ENCODE measurements at places on chromosomes 1 and 21.

DNA sequence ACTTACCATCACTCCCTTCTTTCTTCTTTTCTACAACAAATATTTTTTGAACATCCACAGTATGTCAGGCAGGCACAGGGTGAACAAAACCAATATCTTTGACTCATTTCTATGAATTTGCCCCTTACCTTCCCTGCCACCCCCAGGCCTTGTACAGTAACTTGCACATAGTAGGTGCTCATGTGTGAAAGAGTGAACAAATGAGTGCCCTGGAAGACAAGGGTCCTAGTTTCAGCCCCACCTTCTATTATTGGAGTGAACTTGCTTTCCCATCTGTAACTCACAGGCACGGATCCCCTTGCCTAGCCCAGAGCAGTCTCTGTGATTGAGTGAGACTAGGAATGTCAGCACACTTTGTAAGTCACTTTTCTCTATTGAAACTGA lies 12.8 kb downstream of the ZDHHC18 start:
- DNase-seq: no peak

DNA sequence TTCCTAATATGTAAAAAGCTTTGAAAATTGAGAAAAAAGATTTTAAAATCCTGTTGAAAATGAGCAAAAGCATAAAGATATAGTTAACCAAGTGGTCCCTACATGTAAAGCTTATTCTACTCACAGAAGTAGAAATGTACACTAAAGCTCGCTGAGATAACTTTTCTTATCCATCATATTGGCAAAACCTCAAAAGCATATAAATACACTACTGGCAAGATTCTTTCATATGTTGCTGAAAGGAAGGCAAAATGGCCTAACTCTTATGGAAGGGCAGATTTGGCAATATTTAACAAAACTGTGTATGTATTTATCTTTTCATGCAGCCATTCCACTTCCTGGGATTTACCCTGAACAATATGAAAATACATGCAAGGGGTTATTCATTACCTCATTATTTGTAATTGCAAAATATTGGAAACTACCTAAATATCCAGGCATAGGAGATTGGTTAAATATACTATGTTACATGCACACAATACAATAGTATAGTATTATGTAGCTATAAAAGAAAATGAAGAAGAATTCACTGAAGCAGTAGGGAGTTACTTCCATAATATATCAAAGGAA lies 43.2 kb upstream of the LYPLAL1 start:
- no peak for DNase-seq

DNA sequence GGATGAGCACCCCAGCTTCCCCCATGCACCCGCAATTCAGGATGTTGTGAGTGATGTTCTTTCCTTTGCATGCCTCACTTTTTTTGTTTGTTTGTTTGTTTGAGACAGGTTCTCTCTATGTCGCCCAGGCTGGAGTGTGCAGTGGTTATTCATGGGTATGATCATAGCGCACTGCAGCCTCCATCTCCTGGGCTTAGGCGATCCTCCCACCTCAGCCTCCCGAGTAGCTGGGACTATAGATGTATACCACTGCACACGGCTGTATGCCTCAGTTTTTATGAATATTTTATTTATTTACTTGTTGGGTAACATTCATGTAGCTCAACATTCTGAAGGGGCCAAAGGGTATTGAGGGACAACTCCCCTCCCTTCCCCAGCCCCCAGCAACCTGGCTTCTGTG lies 54.8 kb downstream of the H3-3A start:
- no peak for DNase-seq

GRCh38 chr1:170675865-170676264 lies 11.9 kb downstream of the PRRX1 start:
- no peak for DNase-seq

- DNase-seq: no peak
These were observed 274.9 kb downstream of the FOXD2 start for GRCh38 chr1:47712596-47713299.

GRCh38 chr1:203696673-203697072 lies 68.3 kb upstream of the LAX1 start:
- no peak for DNase-seq

DNA sequence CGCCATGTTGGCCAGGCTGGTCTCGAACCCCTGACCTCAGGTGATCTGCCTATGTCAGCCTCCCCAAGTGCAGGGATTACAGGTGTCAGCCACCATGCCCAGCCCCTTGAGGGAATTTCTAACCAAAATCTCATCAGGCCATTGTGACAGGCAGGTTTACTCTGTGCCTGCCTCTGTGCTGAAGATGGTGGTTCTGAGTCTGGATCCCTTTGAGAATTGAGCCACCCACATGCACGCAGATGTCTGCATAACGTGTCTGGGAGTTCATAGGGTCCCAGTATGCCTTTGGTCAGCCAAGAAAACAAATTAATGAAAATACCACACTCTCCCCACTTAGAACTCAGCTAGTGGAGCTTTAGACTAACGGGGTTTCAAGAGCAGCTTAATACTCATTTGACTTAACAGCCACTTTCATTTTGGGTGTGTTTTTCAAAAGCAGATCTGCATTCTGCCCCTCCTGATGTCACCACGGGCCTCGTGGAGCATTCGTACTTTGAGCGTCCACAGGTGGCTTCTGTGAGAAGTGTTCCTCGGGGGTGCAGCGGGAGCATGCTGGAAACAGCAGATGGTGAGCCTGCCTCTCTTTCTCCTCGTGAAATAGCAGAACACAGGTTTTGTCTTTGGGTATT lies 45.3 kb downstream of the DIP2A start:
- no peak for DNase-seq

- no peak for DNase-seq
These were observed 27.3 kb upstream of the MED18 start for GRCh38 chr1:28301368-28302174.

All from activated T-helper 1 cell treated with Interleukin-2 at 50 U/mL for 16 hours (primary cell).